ENCODE measurements at places on chromosomes 11 and 22.

DNA sequence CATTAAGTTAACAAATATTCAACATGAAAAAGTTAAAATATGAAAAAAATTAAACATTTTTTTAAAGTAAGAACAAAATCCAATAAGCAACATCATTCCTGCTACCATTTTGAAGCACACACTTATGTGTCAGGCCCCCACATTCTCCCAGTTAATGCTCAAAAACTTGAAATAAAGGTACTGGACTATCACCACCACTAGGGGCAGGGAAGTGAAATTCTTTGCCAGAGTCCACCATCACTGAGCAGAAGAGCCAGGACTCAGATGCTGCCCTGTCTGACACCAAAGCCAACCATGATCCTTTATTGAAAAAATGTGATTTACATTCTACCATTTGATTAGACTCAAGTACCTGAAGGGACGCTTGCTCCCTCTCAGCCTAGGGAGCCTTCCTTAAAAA lies 39.1 kb downstream of the PITPNB start:
- DNase-seq, result no peak

- DNase-seq, result no peak
Observed at GRCh38 chr11:103649401-103649895, 387.0 kb upstream of the DDI1 start.

DNA sequence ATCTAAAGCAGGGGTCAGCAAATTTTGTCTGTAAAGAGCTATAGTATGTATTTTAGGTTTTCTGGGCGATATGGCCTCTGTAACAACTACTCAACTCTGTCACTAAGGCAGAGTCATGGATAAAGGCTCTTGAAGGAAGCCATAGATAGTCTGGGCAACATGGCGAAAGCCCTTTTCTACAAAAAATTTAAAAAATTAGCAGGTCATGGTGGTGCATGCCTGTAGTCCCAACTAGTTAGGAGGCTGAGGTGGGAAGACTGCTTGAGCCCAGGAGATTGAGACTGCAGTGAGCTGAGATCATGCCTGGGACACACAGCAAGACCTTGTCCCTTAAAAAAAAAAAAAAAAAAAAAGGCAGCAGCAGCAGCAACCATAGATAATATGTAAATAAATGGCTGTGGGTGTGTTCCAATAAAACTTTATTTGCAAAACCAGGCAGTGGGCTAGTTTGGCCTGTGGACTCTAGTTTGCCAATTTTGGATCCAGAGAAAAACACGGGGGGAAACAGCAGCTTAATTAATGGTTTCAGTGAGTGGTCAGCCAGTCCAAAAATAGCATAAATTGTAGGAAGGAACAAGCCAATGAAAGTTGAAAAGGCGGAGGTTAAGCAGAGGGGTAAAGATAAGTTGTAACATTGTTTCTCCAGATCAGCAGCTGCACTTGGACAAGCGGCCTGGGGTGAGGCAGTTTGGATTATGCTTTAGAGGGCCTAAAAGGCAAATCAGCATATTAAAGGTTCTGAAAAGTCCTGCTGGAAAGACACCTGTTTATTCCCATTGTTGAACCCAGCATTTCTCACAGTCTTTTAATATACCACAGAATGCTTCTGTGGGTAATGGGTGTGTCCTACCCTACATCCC lies 62.6 kb downstream of the KIAA1671 start:
- no peak for DNase-seq

DNA sequence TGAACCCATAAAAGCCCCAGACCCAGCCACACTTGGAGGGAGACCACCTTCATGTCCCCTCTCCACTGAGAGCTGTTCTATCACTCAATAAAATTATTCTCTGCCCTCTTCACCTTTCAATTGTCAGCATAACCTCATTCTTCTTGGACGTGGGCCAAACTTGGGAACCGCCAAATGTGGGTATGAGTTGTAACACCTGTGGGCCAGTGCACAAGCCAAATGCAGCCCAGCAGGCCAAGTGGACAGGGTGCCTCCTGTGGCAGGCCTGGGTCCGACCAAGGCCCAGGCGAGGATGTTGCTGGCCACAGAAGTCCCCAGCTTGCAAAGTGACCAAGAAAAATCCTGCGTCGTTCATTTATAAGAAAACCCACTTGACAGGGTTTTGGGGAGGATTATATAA lies 621.2 kb downstream of the METTL15 start:
- no peak for DNase-seq

GRCh38 chr11:129866311-129866710 lies 29.1 kb downstream of the NFRKB start:
- DNase-seq, result no peak

DNA sequence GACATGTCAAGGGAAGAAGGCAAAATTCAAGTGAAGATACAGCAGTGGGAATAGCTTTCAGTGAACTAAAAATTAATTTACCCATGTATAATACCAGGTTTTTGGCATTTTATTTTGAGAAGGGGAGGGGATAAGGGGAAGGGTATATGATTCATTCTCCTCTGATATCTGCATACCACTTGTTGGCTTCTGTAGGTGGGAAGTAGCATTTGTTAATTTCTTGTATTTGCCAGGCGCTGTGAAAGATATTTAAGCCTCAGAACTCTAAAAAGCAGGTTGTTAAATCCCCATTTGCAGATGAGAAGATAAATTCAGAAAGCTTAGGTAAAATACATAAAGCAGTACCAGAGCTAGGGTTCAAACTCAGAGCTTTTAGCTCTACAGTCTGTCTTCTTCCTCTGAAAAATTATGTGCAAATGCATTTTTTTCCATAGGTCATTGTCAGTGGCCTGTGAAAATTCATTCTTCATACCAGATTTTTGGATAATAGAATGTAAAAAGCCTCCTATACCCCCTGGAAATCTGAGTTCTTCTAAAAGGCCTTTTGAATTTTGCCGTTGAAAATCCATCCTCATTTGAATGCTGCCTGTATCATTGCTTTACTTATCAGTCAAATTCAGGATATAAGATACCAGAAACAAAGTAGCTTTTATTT lies 221.3 kb downstream of the DDX10 start:
- DNase-seq, result no peak

- DNase-seq, result no peak
Observed at GRCh38 chr11:102154806-102155205, 44.6 kb downstream of the YAP1 start.

DNA sequence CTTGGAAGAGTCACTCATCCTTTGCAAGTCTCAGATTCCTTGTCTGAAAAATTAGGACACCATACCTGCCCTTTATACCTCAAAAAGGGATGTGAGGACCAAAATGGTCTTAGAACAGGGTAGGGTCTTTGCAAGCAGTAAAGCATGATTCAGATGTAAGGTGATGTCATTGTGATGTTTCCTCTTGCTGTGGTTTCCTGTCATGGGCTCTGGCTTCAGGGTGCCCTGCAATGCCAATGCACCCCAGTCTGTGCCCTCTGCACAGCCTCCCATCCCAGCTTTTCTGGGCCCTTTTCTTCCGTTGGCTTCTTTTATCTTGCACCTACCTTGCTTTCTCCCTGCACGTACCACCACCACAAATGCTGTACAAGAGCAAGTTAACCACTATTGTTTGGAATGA lies 87.8 kb upstream of the NNMT start:
- DNase-seq, result no peak

DNA sequence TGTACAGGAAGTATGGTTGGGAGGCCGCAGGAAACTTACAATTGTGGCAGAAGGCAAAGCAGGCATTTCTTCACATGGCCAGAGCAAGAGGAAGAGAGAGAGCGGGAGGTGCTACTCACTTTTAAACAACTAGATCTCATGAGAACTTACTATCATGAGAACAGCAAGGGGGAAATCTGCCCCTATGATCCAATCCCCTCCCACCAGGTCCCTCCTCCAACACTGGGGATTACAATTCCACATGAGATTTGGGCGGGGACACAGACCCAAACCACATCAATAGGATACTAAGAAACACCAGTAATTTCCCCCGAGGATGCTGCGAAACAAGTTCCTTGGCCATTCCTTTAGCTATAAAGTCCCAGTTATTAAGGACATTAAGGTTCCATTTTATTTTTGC lies 94.1 kb upstream of the SC5D start:
- no peak for DNase-seq

DNA sequence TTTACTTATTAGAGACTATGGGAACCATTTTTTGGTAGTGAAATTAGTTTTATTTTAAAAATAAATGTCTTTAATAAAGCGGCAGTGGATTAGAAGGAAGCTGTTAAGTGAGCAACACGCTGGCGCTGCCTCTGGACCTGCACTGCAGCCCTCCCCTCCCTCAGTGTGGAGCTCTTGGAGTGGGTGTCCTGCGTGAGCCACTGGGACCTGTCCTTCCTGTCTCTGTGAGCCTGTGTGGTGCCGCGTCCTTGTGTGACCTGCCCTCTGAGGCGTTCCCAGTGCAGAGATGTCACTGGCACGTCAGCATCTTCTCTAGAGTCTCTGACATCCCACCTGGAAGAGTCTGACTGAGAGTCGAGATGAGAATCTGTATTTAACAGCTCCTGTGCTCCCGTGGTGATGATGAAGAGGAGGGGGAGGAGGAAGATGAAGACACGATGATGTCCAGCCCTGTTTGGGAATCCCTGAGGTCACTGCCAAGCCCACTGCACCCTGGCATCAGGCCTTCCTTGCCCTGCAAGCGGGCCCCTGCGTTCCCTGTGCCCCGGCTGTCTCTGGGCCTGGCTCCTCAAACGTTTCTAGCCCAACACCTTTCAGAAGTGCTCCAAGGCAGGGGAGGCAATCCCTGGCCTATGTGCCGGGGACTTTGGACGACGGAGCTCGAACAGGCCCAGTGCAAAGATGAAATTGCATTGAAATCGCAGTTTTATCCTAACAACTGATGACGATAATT lies 271.8 kb downstream of the TBC1D22A start:
- DNase-seq, result no peak

DNA sequence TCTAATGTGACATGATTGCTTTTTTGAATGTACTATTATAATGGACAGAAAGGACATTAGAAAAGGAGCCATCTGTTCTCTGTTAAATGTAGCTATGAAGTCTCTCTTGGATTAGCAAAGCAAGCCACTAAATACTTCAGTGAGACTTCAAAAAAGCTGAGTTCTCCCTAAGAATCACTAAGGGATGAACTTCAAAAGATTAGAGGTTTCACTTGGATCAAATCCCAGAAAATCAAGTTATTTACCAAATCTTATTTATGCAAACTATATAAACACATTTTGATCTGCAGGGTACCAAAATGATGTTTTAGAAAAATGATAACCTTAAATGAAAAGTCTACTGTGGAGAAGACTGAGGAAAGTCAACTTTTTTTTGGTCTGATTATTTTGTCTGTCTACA lies 82.1 kb upstream of the MTMR2 start:
- no peak for DNase-seq

Measured in T-helper 17 cell (primary cell).